HEK293T (cell line): ENCODE measurements at places on chromosomes 4 and X.

- DNase-seq: no peak
Measured at GRCh38 chr4:1574601-1575417, 109.3 kb downstream of the FAM53A start.

DNA sequence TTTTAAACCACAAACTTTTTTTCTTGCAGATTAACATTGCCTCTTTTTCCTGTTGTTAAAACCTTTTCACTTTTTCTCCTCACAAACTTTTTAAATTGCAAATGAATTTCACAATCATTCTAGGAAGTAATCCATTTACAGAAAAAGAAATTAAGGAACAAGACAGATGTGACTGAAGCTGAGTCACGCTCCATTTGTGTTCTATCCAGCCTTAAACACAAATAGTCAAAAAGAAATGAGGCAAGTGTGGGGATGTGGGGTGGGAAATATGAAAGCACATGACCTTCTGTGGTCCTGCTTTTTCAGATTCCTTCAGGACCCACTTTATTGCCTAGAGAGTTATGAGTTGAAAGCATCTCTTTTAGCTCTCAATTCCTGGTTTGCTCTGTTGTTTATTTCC is 197.0 kb downstream of the ADGRL3 start:
- DNase-seq: no peak

DNA sequence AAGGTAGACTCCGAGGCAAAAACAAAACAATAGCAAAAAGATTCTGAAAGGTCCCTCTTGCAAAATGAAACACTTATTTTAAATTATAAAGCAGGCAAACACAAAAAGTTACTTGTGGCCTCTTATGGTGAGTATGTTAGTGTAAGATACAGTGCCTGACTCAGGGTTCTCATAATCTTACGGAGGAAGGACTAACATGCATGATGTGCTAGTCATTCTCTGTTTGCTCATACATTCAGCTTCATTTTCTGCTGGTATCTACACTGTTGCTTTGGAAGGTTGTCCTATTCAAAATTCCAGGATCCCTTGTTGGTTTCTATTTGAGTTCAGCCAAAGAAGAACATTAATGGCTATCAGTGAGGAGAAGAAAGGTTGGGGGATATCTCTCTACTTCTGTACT is 249.1 kb upstream of the FAM47A start:
- no peak for DNase-seq

- peak; percentile 32 for DNase-seq
Measured at GRCh38 chrX:129403974-129404669, 119.2 kb downstream of the SMARCA1 start.

DNA sequence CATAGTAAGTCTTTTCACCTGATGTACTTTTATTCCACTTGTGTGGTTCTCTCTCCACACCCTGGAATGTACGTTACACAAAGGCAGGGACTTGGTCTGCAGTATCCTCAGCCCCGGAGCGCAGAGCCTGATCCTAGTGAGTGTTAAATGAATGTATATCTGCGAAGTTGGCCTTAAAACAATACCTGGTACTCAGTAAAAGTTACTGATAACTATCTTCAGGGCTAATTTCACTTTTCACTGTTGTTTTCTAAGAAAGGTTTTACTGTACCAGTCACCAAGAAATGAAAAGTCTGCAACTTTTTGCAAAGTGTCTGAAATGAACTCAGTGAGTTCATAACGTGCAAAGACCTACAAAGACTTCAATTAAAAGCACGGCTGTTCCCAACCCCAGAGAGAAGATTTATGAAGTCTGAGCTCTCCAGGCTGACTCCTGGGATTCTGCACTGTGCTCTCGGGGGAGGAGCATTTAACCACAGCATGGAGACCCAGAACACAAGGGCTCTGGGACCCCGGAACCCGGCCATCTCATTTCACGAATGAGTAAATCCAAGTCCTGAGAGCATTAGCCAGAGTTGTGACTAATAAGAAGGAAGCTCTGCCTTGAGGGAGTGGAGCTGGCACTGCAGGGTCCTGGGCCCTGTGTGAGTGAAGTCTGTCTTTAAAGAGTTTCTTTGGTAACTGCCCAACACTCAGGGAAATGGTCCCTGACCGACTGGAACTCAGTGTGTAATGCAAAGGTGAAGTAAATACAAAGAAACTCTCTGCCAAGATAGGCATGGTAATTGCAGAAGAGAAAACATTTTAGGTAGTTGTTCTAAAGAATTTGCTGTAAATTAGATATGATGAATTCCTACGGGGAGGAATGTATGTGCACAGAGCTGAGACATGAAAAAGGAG is 165.8 kb downstream of the NSUN7 start:
- DNase-seq: no peak

DNA sequence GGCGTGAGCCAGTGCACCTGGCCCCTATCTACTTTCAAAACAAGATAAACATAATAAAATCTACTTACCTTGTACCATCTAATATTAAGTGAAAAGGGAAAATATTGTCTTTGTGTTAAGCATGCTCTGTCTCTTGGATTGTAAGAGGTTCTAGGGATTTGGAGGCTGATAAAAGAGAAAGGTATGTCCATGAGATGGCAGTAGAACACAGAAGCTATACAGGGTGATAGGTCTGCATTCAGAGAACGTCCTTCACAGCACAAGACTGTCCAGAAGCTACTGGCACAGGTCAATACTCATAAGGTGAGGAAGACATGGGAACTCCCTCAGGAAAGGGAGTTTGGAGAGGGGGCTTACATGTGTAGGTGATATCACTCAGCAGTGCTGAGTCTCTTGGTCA is 135.5 kb downstream of the TMEM47 start:
- peak; percentile 7 for DNase-seq

DNA sequence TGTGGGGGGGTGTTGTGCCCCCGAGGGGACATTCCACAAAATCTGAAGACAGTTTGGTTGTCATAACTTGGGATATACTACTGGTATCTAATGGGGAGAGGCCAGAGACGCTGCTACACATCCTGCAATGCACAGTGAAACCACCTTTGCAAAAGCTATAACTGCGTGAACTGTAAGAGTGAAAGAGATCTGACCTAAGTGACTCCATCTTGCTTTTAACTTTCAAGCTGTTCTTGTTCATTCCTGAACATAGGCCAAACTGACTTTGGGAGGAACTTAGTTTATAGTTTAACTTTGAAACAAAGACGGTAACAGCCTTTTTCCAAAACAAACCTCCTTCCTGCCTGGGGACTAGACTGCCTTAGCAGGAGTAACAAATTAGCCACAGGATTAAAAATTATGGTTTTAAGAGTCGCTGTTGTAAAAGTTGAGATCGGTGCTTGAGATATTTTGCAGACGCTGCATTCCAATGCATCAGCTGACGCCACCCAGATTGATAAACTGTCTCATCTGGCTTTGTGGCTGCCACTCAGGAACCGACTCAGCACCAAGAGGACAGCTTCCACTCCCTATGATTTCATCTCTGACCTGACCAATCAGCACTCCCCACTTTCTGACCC is 70.9 kb downstream of the ATXN3L start:
- DNase-seq: no peak

DNA sequence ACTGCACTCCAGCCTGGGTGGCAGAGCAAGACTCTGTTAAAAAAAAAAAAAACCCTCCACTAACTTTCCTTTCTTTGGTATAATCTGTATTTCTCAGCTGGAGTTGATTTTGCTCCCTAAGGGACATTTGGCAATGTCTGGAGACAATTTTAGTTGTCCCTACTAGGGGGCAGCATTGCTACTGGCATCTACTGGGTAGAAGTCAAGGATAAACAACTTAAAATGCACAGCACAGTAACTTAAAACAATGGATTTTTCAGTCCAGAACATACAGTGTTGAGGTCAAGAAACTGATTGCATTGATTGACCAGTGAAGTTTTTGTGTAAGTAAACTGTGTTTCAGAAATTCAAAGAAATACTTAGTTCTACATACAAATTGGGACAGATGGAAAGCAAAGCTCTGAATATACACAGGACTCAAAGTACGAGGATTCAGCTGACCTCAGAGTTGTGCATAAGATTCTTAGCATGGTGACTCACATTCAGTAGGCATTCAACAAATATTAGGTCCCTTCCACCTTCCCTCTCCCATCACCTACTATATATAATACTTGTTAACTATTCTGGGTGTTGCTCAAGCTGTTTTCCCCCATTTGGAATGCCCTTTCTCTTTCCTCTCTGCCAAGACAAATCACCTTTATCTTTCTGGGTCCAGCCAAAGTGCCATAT is 8.8 kb downstream of the DDX53 start:
- peak; percentile 8 for DNase-seq

DNA sequence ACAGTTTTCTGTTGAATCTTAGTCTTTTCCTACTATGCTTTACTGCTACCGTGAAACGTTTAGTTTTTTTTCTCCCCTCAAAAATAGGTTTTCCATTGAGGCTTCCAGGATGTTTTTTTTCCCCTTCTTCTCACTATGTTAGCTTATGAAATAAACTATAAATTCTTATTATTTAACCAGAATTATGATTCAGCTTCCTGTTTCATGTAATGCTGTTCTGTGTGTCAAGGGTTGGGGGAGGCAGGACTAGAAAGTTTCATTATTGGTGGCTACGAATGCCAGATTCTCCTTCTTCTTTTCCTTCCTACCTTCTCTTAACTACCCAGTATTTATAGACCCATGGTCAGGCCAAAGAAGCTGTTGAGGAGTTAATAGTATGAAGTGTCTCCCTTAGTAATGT is 11.8 kb downstream of the CLCN5 start:
- no peak for DNase-seq

GRCh38 chr4:184900184-184900583 is 74.4 kb upstream of the ACSL1 start:
- DNase-seq: no peak

- no peak for DNase-seq
Measured at GRCh38 chr4:139851133-139851532, 185.5 kb downstream of the MGST2 start.

GRCh38 chrX:1661048-1661921 is 46.4 kb downstream of the ASMT start:
- DNase-seq: peak; percentile 25

GRCh38 chr4:165355900-165356300 is 22.9 kb upstream of the CPE start:
- DNase-seq: peak; percentile 52
